ENCODE measurements at places on chromosomes 11 and 22.
A peak's percentile ranks its signal among the peaks of the same experiment; 100 is the strongest.

- DNase-seq = peak; percentile 39
Observed at GRCh38 chr11:13277768-13278608, at the start of gene BMAL1. Gene BMAL1, plus strand, starts transcription at chr11:13277790. Its CDS starts 76,519 bp downstream, at chr11:13354309.

- DNase-seq = no peak
Observed at GRCh38 chr11:17691976-17692375, 27.4 kb upstream of the MYOD1 start.

DNA sequence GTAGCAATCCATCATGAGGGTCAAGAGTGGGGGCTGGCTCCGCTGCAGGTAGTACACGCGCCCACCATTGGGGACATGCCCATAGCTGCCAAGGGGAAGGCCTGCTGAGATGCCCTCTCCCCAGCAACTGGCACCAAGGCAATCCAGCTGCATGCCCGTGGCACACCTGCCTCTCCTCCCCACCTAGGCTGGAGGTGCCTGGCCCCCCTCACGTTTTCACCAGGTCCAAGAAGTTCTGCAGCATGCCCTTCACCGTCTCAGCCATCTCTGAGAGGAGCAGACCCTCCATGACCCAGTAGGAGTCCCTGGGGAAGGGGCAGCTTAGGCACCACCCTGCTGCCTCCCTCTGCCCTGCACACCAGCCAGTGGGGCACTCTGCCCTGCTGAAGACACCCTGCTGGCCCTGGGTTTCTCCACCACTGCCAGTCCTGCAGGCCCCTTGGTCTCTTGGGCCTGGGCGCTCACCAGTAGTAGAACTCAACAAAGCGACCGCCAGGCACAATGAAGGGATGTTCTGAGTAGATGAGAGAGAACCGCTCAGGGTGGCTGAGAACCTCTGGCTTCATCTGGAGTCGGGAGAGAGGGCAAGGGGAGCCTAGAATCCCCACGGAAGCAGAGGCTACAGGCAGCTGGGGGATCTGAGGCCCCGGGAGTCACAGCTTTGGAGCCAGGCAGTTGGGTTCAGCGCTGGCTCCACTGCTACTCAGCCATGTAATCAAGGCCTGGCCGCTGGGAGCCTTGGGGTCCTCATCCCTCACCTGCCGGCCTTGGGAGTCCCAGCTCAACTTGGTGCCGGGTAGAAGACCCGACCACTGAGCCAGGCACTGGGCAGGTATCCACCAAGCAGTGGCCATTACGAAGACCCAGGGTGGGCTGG, 17.8 kb downstream of the TREH start:
- no peak for DNase-seq

DNA sequence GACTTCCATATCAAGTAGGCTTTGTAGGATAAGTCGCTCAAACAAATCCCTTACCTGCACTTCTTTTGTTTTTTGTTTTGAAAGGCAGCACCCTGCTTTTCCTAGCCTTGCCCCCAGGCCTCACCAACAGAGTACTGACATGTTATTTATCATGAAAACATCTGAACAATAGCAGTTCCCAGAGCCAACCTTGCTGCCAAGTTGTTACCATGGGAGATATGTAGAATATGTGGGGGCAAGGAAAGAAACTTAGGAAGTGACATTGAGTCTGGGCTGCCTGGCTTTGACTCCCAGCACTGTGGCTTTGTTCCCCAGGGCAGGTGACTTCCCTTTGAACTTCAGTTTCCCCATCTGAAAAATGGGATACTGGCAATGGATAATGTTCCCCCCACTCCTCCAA, 53.4 kb upstream of the CRYBB3 start:
- no peak for DNase-seq

GRCh38 chr11:133153031-133153430, 379.3 kb downstream of the OPCML start:
- peak; percentile 22 for DNase-seq

GRCh38 chr11:765025-765801, 12.1 kb downstream of the GATD1 start:
- DNase-seq = peak; percentile 53

- no peak for DNase-seq
Observed at GRCh38 chr22:44618400-44618799, 83.6 kb upstream of the PRR5 start.

GRCh38 chr11:68812526-68812925, 29.2 kb downstream of the CPT1A start:
- DNase-seq = no peak

- DNase-seq = no peak
Observed at GRCh38 chr22:47592791-47593190, 830.3 kb downstream of the TBC1D22A start.

DNA sequence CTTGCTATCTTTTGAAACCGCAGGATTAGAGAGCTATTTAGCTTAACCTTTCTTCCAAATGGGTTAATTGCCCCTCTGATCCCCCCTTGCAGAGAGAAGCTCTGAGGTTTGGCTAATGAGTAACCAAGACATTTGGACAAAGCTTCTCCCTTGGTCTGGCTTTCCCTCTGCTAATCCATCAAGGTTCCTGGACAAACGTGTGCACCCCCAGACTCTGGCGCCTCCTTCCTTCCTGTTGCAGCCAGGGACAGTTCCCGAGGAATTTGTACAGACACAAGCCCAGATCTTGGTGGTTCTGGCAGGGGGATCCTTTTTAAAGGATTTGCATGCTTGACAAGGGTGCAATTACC, 1.6 kb downstream of the KIAA1671 start:
- no peak for DNase-seq

DNA sequence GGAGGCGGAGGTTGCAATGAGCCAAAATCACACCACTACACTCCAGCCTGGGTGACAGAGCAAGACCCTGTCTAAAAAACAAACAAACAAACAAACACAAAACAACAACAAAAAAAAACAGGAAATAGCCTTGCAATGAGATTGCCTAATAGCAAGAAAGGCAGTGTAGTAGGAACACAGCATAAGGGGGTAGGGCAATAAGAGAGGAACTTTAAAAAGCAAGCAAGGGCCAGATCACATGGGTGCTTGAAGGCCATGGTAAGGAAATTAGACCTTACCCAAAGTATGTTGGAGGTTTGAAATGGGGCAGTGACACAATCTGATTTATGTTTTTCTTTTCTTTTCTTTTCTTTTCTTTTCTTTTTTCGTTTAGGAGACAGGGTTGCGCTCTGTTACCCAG, 34.7 kb upstream of the NRIP3 start:
- no peak for DNase-seq

GRCh38 chr11:1748636-1749394, 1.6 kb downstream of the IFITM10 start:
- DNase-seq = no peak

- DNase-seq = peak; percentile 41
Observed at GRCh38 chr11:25758145-25758661, 573.7 kb upstream of the ANO3 start.

DNA sequence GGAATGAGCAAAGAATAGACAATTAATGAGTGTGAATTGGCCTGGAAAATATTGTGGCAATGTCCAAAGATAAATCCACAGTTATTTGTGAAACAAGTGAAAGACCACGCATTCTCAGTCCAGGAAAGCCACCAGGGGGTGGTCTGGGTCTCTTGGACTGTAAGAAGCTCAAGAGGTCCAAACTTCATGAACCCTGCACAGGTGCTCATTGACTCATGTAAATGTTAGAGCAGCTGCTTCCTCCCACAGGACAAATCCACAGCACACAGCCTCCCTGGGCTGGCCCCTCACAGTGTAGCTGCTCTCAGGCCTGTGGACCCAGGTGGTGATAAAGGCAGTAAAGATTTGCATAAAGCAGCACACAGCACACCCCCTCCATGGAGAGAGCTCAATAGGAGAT, 114.0 kb downstream of the ZNF280B start:
- no peak for DNase-seq

DNA sequence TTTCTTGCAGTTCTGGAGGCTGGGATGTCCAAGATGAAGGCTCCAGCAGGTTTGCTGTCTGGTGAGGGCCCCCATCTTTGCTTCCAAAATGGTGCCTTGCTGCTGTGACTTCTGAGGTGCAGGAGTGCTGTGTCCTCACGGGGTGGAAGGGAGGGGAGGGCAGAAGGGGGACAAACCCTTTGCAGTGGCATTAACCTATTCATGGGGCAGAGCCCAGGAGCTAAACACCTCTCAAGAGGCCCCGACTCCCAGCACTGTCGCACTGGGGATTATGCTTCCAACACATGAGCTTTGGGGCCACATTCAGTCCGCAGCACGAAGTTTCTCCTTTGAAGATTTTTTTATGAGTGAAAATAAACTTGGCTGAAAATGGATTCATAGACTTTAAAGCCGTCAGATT, 25.5 kb upstream of the OSBPL5 start:
- DNase-seq = no peak

GRCh38 chr11:85752201-85752889, 58.6 kb downstream of the SYTL2 start:
- DNase-seq = no peak

DNA sequence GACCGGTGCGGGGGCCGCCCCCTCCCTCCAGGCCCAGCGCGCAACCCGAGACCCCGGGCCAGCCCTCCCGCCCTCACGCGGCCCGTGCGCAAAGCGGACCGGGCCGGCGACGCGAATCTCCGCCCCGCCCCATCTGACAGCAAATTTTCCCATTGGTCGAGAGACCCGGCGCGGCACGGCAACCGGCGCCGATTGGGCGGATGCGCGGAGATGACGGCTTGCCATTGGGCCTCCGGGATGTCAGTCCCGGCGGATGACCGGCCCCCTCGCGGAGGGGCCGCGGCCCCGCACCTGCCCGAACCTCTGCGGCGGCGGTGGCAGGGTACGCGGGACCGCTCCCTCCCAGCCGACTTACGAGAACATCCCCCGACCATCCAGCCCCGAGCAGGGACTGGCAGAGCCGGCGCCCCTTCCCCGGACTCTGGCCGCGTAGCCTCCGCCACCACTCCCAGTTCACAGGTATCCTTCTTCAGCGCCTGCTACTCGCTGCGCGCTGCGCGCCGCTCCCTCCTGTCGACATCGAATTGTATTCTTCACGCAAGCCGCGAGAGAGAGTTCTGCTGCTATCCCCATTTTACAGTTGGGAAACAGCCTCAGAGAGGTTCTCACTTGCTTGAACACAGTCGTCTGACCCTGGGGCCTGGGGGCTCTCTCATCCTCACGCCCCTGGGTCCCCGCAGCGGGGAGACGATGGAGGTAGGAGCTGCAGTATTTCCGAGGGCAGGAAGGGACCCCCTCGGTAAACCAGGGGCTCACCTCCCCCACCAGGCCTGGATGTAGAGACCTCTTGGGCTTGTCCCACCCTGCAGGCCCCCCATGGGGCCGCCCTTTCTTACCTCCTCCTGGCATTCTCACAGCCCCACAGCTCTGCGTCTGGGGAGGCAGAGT, at the start of gene ARVCF:
Gene ARVCF, minus strand, starts transcription at position 90 of the 888 bp plus-strand sequence. CDS start 26,029 bp downstream, outside the sequence.
- DNase-seq = peak; percentile 76

DNA sequence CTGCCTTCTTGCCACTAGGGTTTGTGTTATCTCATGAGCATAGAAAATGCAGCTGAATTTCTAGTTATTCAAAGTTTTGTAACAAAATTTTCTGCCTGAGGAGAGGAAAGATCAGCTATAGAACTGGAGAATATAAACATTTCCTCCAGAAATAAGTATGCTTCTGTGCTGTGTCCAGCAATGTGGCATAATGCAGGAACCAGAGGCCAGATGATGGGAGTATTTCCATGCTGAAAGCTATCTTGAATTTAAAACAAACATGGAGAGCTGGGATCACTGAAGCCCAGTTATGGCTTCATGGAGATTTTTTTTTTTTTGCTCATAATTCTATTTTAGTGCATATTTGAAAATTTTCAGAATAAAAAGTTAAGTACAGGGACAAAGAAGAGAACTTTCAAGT, 608.2 kb downstream of the SOX6 start:
- no peak for DNase-seq

GRCh38 chr11:18540207-18541009, 13.7 kb upstream of the TSG101 start:
- peak; percentile 8 for DNase-seq

- DNase-seq = no peak
Observed at GRCh38 chr11:117986981-117987574, 884 bp downstream of the IL10RA start.

DNA sequence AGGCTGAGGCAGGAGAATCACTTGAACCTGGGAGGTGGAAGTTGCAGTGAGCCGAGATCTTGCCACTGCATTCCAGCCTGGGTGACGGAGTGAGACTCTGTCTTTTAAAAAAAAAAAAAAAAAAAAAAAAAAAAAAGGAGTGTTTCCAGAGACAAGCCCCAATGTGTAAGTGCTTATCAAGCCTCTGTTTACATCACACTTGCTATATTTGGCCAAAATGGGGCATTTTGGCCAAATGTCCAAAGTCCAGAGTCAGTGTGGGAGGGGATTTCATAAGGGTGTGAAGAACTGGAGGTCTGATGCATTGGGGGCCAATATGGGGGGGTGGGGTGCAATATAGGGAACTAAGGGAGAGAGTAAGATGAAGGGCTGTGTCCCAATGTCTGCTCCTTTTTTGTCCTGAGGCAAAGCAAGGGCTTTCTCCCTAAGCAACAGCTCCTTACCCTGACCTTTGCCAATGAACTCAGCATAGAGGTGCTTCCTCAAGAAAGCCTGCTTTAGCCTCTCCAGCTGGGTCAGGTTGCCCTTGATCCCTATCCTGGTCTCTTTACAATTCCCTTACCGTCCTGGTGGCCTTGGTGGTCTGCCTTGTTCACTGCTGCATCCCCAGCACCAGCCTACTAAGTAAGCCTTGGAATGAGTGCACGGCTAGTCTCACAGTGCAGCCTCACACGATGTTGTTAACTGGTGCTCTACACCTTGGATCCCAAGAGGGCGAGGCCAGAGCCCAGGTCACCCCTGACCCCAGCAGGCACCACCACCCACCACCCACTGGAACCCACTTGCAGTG, 14.1 kb upstream of the BCR start:
- no peak for DNase-seq

DNA sequence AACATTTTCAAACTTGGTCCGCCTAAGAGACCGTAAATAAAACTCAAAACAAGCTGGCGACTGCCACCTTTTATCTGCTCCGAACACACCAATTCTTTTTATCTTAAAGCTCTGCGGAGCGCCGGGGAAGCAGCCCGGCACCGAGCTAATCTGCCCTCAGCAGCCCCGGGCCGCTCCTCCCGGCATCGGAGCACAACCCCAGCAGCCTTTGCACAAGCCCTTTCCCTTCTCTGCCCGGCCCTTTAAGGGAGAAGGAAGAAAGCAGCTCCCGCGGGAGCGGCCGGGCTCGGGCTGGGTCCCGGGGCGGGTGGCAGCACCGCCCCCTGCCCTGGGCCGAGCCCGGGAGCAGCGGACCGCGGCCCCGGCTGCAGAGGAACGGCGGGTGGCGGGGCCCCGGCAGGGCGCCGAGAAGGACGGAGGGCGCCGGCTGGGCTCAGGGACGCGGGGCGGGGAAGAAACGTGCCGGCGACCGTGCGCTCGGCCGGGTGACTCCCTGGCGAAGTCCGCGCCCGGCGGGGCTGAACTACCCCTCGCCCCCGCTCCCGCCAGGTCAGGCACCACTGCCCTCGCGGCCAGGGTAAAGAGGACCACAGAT, 133.6 kb upstream of the C11orf58 start:
- peak; percentile 34 for DNase-seq

- no peak for DNase-seq
Observed at GRCh38 chr11:22491555-22492225, 133.9 kb downstream of the FANCF start.

Measured in HT1080 (cell line).